ENCODE measurements at places on chromosomes 2 and 18.

DNA sequence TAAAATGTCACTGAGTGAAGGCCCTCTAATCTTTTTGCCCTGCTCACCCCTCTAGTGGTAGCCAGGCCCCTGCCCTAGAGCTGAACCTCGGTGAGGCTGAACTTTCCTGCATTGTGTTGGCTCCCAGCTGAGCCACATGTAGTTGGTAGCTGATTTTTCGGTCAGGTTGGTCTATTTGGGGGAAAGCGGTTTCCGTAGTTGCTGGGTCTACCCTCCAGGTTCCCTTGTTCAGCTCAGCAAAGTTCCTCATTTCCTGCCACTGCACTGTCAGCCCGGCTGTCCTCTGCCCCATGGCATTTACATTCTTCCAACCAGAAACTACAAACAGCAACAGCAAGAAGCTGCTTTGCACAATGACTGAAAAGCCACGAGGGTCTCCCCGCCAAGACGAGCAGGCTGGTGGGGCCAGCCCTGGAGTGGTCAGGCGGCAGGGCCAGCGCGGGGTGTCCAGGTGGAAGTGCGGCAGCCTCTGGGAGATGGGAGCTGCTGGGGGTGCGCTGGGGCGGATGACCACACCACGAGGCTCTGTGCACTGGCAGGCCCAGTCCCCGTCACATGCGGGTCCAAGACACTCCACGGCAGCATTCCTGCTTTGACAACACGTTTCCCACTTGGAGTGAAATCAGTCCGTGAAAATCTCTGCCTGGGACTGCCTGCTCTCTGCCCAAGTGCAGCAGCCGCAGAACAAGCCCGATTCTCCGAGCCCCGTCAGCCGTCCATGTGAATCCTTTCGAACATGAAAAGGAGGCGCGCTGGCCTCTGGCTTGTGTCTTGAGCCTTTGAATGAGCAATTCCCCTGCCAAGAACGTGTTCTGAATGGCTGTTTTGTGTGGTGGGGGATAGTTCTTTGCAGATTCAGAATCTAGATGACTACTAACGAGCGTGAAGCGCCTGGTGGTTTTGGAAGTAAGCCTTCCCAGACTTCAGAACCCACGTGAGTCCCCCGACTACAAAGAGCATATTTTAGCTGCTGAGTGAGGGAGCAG is 159.4 kb downstream of the ASB1 start:
- no peak for DNase-seq

DNA sequence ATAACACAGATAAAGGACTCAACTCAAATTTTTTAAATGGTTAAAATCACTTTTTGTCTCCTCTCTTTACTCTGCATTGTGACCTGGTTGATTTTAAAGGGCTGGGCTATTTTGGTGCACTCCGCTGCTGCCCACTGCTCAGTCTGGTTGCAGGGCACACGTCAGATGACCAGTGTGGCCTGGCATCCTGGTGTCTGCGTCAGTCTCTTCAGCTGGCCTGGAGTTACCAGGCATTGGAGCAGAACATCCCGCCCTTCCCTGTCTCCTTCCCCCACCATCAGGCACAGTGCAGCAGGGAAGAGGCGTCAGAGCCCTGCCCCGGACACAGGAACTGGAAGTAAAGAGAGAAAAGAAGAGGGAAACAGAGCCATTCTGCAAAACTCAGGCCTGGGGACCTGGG is 8.9 kb downstream of the C1QL2 start:
- DNase-seq, result no peak

DNA sequence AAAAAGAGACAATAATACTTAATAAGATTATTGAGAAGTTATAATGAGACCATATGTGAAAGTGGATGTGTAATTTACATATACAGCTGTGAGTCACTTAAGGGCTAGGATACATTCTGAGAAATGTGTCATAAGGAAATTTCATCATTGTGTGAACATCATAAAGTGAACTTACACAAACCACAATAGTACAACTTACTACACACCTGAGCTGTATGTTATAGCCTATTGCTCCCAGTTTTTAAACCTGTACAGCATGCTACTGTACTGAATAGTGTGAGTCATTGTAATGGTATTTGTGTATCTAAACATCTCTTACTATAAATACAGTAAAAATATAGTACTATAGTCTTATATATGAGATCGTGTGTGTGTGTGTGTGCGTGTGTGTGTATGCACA is 1420.3 kb upstream of the PIK3C3 start:
- DNase-seq, result no peak

- no peak for DNase-seq
Measured at GRCh38 chr2:20994130-20994529, 49.7 kb downstream of the APOB start.

GRCh38 chr2:192194866-192195547 is at the start of gene TMEFF2:
Gene TMEFF2, minus strand, starts transcription at chr2:192194933. Its CDS starts 409 bp downstream, at chr2:192194524.
- peak; percentile 13 for DNase-seq

DNA sequence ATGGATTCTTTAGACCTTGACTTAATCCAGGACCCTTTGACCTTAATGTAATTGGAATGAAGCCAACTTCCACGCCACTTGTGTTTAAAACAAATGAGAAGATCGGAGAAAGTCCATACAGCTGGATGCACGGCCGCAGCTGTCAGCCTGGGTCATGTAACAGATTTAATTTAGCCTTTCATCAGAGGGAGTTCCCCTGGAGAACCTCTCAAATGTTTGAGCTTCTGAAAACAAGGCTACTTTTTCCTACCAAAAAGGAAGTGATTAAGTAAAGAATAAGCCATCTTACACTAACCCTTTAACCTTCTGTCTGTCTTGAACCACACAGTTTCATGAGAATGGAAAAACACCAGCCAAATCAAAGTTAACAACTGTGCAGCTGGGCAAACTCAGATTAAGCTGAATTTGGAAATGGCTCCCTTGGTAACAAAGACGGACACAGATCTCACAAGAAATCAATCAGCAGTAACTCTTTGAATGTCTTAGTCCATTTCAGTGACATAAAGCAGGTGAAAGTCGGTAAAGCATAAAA is 103.6 kb downstream of the DOCK10 start:
- no peak for DNase-seq

- no peak for DNase-seq
Measured at GRCh38 chr2:69615969-69616368, 27.6 kb downstream of the AAK1 start.

GRCh38 chr2:1613078-1613445 is 131.3 kb downstream of the PXDN start:
- DNase-seq, result no peak

GRCh38 chr2:233208382-233209116 is 42.9 kb upstream of the ATG16L1 start:
- no peak for DNase-seq

- DNase-seq, result no peak
Measured at GRCh38 chr2:66714610-66715009, 279.7 kb downstream of the MEIS1 start.

DNA sequence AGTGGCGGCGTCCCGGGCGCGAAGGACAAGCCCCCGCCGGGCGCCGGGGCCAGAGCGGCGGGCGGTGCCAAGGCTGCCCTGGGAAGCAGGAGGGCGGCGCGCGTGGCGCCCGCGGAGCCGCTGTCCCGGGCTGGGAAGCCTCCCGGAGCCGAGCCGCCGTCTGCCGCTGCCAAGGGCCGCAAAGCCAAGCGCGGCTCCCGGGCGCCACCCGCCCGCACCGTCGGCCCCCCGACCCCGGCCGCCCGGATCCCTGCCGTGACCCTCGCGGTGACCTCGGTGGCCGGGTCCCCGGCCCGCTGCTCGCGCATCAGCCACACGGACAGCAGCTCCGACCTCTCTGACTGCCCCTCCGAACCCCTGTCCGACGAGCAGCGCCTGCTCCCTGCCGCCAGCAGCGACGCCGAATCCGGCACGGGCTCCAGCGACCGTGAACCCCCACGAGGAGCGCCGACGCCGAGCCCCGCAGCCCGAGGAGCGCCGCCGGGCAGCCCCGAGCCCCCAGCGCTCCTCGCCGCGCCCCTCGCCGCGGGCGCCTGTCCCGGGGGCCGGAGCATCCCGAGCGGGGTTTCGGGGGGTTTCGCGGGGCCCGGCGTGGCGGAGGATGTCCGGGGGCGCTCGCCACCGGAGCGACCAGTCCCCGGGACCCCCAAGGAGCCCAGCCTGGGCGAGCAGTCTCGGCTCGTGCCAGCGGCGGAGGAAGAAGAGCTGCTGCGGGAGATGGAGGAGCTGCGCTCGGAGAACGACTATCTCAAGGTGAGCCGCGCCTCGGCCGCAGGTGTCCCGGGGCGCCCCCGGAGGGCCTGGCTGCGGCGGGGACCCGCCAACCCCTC is 820 bp downstream of the MTCL1 start:
- DNase-seq, result peak; percentile 45

- no peak for DNase-seq
Measured at GRCh38 chr2:107005853-107006252, 119.9 kb upstream of the ST6GAL2 start.

DNA sequence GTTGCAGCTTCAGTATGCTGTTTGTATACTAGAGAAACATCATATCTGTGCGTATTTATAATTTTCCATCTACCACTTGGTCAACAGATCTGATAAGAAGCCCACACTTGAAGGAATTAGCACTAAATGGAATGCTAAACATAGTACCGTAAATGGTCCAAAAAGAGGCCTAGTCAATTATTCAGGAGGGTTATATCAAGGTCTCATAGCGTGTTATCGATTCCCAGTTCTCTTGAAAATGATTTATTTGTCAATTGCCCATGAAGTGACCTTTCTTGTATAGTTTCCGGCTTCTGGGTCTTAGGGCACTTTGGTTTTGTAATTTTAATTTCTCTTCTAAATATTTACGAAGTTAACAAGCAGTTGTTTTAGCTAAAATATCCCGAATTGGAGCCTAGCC is 18.4 kb downstream of the SH3RF3 start:
- no peak for DNase-seq

GRCh38 chr2:5521461-5521860 is 170.7 kb upstream of the SOX11 start:
- no peak for DNase-seq

GRCh38 chr2:132252191-132252893 is 90.6 kb upstream of the ANKRD30BL start:
- DNase-seq, result no peak

- DNase-seq, result no peak
Measured at GRCh38 chr2:43745457-43745856, 28.4 kb upstream of the DYNC2LI1 start.

GRCh38 chr2:46841621-46842020 is 74.0 kb downstream of the MCFD2 start:
- DNase-seq, result no peak

DNA sequence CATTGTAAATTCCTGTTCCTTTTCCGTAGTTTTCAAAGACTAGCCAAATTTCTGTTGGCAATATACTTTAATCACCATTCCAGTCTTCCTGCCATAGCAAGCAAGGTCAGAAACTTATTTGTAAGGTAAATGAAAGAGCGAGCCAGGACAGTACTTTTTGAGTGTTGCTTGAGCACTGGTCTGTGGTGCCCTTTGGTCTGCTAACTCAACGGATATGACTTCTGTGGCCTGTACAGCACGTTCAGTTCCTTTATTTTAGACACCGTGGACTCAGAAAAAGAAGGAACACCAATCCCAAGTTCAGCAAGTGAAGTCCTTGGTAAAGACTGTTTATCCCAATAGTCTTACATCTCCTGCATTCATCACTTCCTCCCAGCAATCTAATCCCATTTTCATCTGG is 166.3 kb downstream of the MYO1B start:
- DNase-seq, result no peak

DNA sequence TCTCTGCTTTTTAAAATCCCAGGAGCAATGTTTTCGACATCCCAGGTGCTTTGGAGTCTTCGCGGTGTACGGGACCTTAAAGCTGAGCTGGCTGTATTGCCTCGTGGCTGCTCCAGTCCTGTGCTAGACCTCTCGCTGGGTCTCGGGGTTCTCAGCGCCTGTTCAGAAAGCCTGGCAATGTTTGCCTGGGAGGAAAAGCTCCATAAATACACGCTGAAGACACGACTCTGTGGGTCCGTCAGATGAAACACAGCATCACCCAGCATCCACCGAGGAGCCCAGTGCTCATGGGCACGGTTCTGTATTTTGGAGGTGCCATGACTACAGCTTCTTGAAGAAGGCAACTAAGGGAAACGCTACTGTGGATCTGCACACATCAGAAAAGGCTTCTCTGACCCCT is 21.6 kb downstream of the MBP start:
- no peak for DNase-seq

- DNase-seq, result no peak
Measured at GRCh38 chr2:188898261-188898660, 75.9 kb upstream of the COL3A1 start.

GRCh38 chr2:218400167-218400929 is 680 bp downstream of the CTDSP1 start:
- DNase-seq, result peak; percentile 74

DNA sequence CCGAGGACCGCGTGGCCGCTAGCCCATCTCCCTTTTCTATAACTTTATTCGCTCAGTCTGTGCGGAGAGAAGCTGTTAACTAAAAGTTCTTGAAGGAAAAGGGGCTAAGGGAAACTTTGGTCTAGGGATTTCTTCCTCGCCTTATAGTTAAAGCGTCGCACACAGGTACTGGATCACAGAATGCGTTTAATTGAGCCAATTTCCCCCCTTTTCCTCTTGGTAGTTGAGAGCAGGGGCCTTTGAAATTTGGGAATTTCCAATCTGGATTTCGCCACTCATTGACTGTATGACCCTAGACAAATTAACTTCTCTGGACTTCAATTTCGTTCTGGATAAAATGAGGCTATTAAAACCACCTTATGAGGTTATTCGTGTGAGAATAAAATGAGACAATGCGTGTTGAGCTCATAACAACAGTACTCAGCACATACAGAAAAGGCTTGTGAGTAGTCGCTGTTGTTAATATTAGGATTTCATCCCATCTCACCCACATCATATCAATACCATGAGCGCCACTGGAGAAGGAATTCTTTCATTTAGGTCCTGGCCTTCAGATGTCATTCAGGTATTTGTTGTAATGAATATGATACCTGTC is 763 bp upstream of the OLA1 start:
- no peak for DNase-seq

- no peak for DNase-seq
Measured at GRCh38 chr2:63866009-63866709, 24.5 kb downstream of the UGP2 start.

DNA sequence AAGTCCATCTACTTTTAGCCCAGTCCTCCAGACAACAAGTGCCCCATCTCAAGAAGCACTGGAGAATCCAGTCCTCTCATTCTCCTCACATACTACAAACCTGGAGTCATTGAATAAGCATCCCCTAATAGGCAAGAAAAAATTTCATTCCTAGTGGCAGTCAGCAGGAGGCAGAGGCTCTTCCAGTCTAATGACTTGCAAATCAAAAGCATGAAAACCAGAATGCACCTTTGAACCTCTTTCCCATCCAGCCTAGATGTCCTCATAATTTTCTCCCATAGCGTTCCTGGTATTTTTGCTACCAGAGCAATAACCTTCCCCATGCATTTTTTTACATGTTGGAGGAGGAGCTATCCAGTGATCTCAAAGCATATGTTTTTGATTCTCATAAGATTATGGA is 252.6 kb downstream of the TTC32 start:
- no peak for DNase-seq

Measured in erythroblast (primary cell).